Foreskin fibroblast (primary cell): ENCODE measurements at places on chromosomes 16 and 17.

DNA sequence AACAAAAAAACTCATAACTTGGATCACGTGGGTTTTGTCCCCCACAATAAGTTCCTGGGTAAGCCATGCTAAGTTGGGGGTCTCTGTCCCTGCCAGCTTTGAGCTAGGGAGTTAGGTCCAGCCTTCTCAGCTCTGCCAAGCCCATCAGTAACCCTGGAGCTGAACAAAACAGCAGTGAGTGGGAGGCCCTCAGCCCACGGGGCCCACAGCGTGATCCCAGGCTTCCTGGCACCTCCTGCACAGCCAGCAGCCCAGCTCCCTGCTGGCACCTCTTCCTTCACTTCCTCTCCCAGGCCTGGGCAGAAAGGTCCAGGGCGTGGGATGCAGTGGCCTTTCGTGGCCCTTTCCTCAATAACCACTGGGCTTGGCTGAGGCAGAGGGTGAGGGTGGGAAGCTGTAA is 35.5 kb upstream of the CDC42EP4 start:
- peak; percentile 26 for DNase-seq

DNA sequence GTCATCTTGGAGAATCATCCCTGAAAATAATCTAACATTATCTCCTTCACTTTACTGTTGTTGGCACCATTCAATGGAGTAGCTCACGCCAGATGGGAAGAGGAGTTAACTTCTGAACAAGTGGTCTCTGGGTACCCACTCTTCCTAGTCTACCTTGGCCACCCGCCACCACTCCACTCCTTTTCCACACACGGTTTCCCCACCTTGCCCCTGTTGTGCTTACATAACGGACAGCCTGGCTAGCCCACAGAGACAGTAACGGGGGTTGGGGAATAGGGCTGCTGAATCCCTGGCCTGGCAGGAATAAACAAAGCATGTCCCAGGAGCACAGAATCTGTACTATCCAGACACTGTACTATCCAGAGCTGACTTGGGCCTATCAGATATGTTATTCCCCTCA is 3.6 kb upstream of the MXRA7 start:
- no peak for DNase-seq

GRCh38 chr16:11405331-11406176 is 60.3 kb downstream of the RMI2 start:
- DNase-seq: no peak

DNA sequence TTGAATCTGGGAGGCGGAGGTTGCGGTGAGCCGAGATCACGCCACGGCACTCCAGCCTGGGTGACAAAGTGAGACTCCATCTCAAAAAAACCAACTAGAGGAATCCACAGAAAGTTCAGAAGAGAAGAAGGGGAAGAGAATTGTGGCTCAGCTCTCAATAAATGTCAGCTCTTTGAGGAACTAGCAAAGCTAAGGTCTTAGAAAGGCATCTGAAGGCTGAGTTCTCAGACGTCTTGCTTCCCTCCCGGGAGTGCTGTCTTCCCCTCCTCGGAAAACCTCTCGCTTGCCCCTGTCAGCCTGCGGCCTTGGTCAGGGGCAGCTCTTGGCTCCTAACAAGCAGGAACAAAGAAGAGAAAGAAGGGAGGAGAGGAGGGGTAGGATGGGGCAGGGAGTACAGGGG is 5.3 kb downstream of the SHPK start:
- no peak for DNase-seq

- DNase-seq: no peak
Observed at GRCh38 chr16:54240271-54241129, 46.1 kb downstream of the IRX3 start.

DNA sequence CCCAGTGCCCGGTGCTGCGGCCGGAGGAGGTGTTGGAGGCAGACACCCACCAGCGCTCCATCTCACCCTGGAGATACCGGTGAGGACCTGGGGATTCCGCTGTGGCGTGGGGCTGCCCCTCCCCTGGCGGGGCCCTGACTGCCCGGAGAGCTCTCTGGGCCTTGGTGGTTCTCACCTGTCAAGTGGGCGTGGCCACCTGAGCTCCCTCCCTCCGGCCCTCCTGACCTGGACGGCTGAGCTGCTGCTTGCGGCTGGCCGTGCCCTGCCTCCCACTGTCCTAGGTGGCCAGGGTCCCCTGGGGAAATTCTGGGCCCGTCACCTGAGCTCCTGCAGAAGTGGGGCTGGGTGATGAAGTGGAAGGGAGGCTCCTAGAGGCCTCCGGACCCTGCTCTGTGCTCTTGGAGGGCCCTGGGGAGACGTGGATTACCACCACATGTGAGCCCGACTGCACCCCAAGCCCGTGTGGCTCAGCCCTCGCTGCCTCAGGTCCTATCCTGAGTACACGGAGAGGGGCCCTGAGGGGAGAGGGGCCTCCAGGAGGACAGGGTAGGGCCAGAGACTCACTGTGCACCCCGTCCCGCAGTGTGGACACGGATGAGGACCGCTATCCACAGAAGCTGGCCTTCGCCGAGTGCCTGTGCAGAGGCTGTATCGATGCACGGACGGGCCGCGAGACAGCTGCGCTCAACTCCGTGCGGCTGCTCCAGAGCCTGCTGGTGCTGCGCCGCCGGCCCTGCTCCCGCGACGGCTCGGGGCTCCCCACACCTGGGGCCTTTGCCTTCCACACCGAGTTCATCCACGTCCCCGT is 1.1 kb downstream of the IL17C start:
- DNase-seq: no peak
